ENCODE measurements at places on chromosomes 7 and 10. TPM values are rescaled to one million over a fixed set of nuclear protein-coding genes. Genes with fewer than 3 reads are reported as not detected.

Gene SEMA4G
- 20.4 TPM for total RNA-seq

Gene FZD1
- total RNA-seq, result 6.3 TPM

Gene CYP2C19
- 1.2 TPM for total RNA-seq

Gene TACC2
- 349 TPM for total RNA-seq

Gene SPDYE16
- 0.29 TPM for total RNA-seq

Gene TBX20
- 0.17 TPM for total RNA-seq

Gene OR9A2
- not detected for total RNA-seq

Gene HOXA3
- total RNA-seq, result 1.5 TPM

Gene PDGFA
- total RNA-seq, result 39.1 TPM

Gene CLDN15
- 6.2 TPM for total RNA-seq

Gene SNCG
- total RNA-seq, result 2.9 TPM

Gene NUDT1
- total RNA-seq, result 6.3 TPM

Gene HOGA1
- 1.1 TPM for total RNA-seq

GRCh38 chr7:32481176-32481575 is 9.0 kb downstream of the LSM5 start:
- H3K27ac ChIP-seq, result no peak overlapping the region
- no peaks in the 10 kb centered on the region for H3K27me3 ChIP-seq
- DNase-seq, result no peak
- no peak overlapping the region for H3K4me3 ChIP-seq
- no peaks in the 10 kb centered on the region for H3K36me3 ChIP-seq

GRCh38 chr10:131206111-131206995 is 105.2 kb downstream of the TCERG1L start:
- no peaks in the 10 kb centered on the region for H3K4me1 ChIP-seq
- H3K36me3 ChIP-seq, result no peaks in the 10 kb centered on the region
- H3K4me3 ChIP-seq, result no peak overlapping the region

GRCh38 chr10:69451209-69451783 is at the start of gene TSPAN15:
TSPAN15 (plus strand) TSS chr10:69451465; CDS start chr10:69451595, 130 bp downstream.
- peaks cover 62% of the 10 kb centered on the region for H3K4me1 ChIP-seq
- H3K27ac ChIP-seq, result peak within 1 kb of the TSS; percentile 80
- no peaks in the 10 kb centered on the region for H3K27me3 ChIP-seq
- no peaks in the 10 kb centered on the region for H3K36me3 ChIP-seq
- peak within 1 kb of the TSS; percentile 42 for H3K4me3 ChIP-seq

- H3K27ac ChIP-seq, result no peak overlapping the region
- H3K4me3 ChIP-seq, result no peak overlapping the region
- no peaks in the 10 kb centered on the region for H3K27me3 ChIP-seq
- no peak for DNase-seq
These were observed 613.9 kb upstream of the CELF2 start for GRCh38 chr10:10403762-10404161.

- H3K36me3 ChIP-seq, result no peaks in the 10 kb centered on the region
- DNase-seq, result no peak
- no peak overlapping the region for H3K4me3 ChIP-seq
- H3K27me3 ChIP-seq, result no peaks in the 10 kb centered on the region
- no peak overlapping the region for H3K27ac ChIP-seq
- H3K4me1 ChIP-seq, result peaks cover under 1% of the 10 kb centered on the region
These were observed 140.2 kb downstream of the FANK1 start for GRCh38 chr10:126036515-126036914.

- H3K27ac ChIP-seq, result no peak overlapping the region
- no peaks in the 10 kb centered on the region for H3K27me3 ChIP-seq
- DNase-seq, result no peak
- no peak overlapping the region for H3K4me3 ChIP-seq
These were observed 180.5 kb downstream of the DPP6 start for GRCh38 chr7:154232700-154233099.

GRCh38 chr10:96255549-96256333 is 15.6 kb downstream of the BLNK start:
- H3K4me3 ChIP-seq, result no peak overlapping the region
- H3K27me3 ChIP-seq, result no peaks in the 10 kb centered on the region
- H3K27ac ChIP-seq, result no peak overlapping the region
- no peak for DNase-seq

DNA sequence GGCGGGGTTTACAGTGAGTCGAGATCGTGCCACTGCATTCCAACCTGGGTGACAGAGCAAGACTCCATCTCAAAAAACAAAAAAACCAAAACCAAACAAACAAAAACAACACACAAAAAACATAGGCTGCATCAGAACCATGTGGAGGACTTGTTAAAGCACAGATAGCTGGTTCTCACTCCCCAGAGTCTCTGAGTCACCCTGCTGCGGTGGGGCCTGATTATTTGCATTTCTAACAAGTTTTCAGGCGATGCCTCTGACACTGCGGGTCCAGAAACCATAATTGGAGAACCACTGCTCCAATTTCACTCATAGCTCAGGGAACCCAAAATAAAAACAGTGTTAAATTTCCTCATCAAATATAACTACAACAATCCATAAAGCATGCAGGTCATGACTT is 816.7 kb downstream of the MAGI2 start:
- no peak overlapping the region for H3K4me3 ChIP-seq
- no peaks in the 10 kb centered on the region for H3K27me3 ChIP-seq
- DNase-seq, result no peak
- no peaks in the 10 kb centered on the region for H3K4me1 ChIP-seq

DNA sequence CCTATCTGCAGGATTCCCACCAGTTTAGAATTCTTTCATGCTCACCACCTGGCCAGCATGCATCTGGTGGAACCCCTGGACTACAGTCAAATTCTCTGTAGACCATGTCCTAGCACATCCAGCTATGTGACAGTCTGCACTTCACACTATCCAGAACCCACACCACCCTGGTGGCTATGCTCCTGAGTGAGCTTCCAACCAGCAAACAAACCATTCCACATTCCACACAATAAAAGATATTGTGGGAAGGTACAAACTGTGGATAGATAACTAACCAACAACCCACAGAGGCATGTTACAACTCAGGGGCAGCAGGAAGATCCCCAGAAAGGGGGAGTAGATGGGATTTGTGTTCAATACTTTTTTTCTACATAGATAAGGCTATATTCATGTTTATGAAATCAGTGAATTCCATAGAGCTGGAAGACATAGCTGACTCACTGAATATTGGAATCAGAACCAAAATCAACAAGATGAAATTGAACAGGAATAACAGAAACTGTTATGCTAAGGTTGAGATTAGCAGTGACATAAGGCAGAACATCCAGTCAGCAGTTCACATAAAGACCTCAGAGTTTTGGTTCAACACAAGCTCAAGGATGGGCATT is 72.5 kb downstream of the LRRC17 start:
- no peaks in the 10 kb centered on the region for H3K36me3 ChIP-seq
- no peak overlapping the region for H3K27ac ChIP-seq
- no peak overlapping the region for H3K4me3 ChIP-seq
- no peak for DNase-seq

- H3K4me3 ChIP-seq, result no peak overlapping the region
- H3K4me1 ChIP-seq, result no peaks in the 10 kb centered on the region
- H3K36me3 ChIP-seq, result no peaks in the 10 kb centered on the region
These were observed 309.9 kb downstream of the CCDC3 start for GRCh38 chr10:12691596-12691995.

- H3K27me3 ChIP-seq, result no peaks in the 10 kb centered on the region
- peak overlapping the region; percentile 41 for H3K27ac ChIP-seq
These were observed 14.3 kb downstream of the ZC3HAV1 start for GRCh38 chr7:139095194-139095659.

GRCh38 chr7:157704365-157704764 is 367.6 kb downstream of the DNAJB6 start:
- H3K4me1 ChIP-seq, result no peaks in the 10 kb centered on the region
- H3K27ac ChIP-seq, result no peak overlapping the region
- H3K36me3 ChIP-seq, result no peaks in the 10 kb centered on the region
- no peak overlapping the region for H3K4me3 ChIP-seq

DNA sequence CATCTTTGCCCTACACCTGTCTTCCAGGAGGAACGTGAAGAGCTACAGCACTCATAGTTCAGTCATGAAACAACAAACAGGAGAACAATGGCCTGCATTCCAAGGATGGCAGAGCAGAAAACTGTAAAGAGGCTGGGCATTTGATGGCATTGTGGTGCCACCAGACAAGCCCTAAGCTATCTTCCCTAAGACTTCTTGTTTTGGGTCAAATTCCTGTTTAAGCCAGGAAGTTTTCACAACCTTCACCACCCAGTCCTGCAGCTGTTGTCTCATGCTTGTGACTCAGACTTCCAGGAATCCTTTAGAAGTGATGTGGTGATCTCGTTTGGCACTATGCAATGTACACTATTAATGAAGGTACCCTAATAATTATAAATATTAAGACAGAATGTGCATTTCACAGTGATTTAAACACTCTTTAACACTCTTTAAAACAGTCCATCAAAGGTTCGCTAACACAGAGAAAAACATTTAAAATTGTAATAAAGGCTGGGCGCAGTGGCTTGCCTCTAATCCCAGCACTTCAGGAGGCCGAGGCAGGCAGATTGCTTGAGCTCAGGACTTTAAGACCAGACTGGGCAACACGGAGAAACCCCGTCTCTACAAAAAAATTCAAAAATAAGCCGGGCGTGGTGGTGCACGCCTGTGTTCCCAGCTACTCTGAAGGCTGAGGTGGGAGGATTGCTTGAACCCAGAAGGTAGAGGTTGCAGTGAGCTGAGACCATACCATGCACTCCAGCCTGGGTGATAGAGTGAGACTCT is 2.7 kb upstream of the HERPUD2 start:
- no peak overlapping the region for H3K27ac ChIP-seq
- H3K36me3 ChIP-seq, result no peaks in the 10 kb centered on the region
- DNase-seq, result no peak
- H3K4me3 ChIP-seq, result no peak overlapping the region

- H3K27me3 ChIP-seq, result no peaks in the 10 kb centered on the region
- H3K36me3 ChIP-seq, result no peaks in the 10 kb centered on the region
- H3K27ac ChIP-seq, result no peak overlapping the region
- no peak for DNase-seq
These were observed 167.2 kb downstream of the WNT2 start for GRCh38 chr7:117155694-117156093.

GRCh38 chr10:49505589-49505988 is 33.3 kb downstream of the ERCC6 start:
- H3K27me3 ChIP-seq, result no peaks in the 10 kb centered on the region
- no peaks in the 10 kb centered on the region for H3K4me1 ChIP-seq
- H3K27ac ChIP-seq, result no peak overlapping the region
- no peak overlapping the region for H3K4me3 ChIP-seq
- H3K36me3 ChIP-seq, result no peaks in the 10 kb centered on the region

DNA sequence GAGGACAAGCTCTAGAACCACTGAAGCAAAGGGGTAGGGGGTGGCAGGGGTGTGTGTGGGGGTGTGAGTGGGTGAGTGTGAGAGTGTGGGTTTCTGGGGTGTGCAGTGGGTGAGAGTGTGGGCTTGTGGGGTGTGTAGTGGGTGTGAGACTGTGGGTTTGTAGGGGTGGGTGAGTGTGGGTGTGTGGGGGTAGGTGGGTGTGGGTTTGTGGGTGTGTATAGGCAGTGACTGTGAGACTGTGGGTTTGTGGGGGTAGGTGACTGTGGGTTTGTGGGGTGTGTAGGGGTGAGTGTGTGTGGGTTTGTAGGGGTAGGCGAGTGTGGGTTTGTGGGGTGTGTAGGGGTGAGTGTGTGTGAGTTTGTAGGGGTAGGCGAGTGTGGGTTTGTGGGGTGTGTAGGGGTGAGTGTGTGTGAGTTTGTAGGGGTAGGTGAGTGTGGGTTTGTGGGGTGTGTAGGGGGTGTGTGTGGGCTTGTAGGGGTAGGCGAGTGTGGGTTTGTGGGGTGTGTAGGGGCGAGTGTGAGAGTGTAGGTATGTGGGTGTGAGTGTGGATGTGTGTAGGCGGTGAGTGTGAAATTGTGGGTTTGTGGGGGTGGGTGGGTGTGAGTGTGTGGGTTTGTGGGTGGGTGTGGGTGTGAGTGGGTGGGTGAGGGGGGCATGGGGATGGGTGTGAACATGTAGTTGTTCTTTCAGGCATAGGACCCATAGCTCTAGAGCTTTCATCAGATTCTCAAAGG is 8.8 kb downstream of the NOS3 start:
- no peak overlapping the region for H3K27ac ChIP-seq
- DNase-seq, result no peak
- H3K4me1 ChIP-seq, result peaks cover 12% of the 10 kb centered on the region
- H3K36me3 ChIP-seq, result peaks cover 24% of the 10 kb centered on the region
- no peak overlapping the region for H3K4me3 ChIP-seq
- no peaks in the 10 kb centered on the region for H3K27me3 ChIP-seq

DNA sequence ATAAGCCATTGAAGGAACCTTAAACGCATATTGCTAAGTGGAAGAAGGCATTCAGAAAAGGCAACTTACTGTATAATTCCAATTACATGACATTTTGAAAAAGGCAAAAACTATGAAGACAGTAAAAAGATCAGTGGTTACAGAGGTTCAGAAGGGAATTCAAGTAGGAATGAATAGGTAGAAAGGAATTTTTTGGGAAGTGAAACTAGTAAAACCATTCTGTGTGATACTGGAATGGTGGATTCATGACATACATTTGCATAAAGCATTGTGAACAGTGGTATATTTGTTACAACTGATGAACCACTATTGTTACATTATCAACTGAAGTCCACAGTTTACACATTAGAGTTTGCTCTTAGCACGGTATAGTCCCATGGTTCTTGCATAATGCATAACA is 114.2 kb upstream of the GPR22 start:
- no peak for DNase-seq
- no peak overlapping the region for H3K27ac ChIP-seq
- H3K27me3 ChIP-seq, result no peaks in the 10 kb centered on the region
- H3K36me3 ChIP-seq, result peaks cover 17% of the 10 kb centered on the region
- no peaks in the 10 kb centered on the region for H3K4me1 ChIP-seq

- no peak for DNase-seq
- peaks cover 3% of the 10 kb centered on the region for H3K36me3 ChIP-seq
- no peak overlapping the region for H3K4me3 ChIP-seq
- H3K27me3 ChIP-seq, result no peaks in the 10 kb centered on the region
- H3K4me1 ChIP-seq, result peaks cover 9% of the 10 kb centered on the region
- no peak overlapping the region for H3K27ac ChIP-seq
These were observed 37.3 kb upstream of the SLC29A3 start for GRCh38 chr10:71281646-71282322.

DNA sequence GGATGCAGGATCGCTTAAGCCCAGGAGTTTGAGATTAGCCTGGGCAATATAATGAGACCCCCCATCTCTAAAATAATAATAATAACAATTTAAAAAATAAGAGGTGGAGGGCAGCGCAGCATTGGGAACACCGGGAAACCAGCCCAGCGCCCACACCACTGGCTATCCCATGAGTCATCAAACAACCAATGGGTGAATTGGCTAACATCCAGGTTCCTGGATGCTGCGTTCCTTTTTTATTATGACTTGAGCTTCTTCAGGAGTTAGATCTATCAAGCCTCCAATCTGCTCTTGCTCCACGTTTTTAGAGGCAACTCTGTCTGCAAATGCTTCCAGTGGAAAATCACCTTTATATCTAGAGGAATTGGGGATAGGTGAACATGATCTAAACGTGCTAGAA is 10.0 kb upstream of the LRRC4 start:
- H3K4me3 ChIP-seq, result no peak overlapping the region
- DNase-seq, result no peak
- H3K27me3 ChIP-seq, result no peaks in the 10 kb centered on the region
- H3K36me3 ChIP-seq, result no peaks in the 10 kb centered on the region

DNA sequence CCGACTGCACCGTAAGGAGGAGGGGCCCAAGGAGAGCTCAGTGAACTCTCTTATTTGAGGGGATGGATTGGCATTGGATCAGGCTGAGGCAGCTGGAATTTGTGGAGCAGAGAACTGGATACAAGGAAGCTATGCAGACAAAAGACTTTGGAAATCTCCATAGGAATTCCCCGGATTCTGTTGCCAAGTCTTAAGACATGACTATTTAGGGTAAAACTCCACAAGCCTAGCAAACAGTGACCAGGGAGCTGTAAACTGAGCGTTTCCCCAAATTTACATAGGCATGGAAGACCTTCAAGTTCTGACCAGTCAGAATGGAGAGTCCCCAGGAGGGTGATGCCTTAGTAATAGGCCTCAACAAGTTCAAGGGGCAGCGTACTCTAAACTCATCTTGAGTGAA is 82.5 kb upstream of the PCBD1 start:
- H3K4me1 ChIP-seq, result no peaks in the 10 kb centered on the region
- no peak overlapping the region for H3K4me3 ChIP-seq
- no peak for DNase-seq
- H3K27me3 ChIP-seq, result no peaks in the 10 kb centered on the region

Measured in upper lobe of left lung (tissue), 6 donors.